Mesenteric fat pad (tissue), 1 donor: ENCODE measurements at places on chromosomes 5 and 9. TPM values are rescaled to one million over a fixed set of nuclear protein-coding genes. Genes with fewer than 3 reads are reported as not detected.

The ANXA2R gene
- 2.0 TPM for total RNA-seq

The SLC46A2 gene
- total RNA-seq: 0.35 TPM

The SREK1 gene
- total RNA-seq: 51.7 TPM

The ZNF300 gene
- total RNA-seq: 2.4 TPM
